ENCODE measurements at places on chromosomes 7 and 10. TPM values are rescaled to one million over a fixed set of nuclear protein-coding genes. Genes with fewer than 3 reads are reported as not detected.

DNA sequence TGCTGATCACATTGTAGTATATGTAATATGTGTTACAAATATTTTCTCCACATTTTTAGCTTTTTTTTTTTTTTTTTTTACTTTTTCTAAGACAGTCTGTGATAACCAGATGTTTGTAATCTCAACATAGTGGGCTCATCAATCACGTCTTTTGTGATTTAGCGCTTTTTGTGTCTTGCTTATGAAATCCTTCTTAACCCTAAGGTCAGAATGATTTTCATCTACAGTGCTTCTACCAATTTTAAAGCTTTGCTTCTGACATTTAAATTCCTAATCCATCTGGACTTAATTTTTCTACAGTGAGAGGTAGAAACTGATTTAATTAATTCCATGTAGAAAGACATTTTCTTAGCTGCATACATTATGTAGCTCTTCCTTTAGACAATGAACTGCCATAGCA, 626.4 kb downstream of the TNS3 start:
- no peak for DNase-seq
- no peak overlapping the region for H3K27ac ChIP-seq
- H3K27me3 ChIP-seq: no peaks in the 10 kb centered on the region
- H3K36me3 ChIP-seq: no peaks in the 10 kb centered on the region

GRCh38 chr10:110494532-110494931, 3.2 kb upstream of the DUSP5 start:
- no peak for DNase-seq
- no peaks in the 10 kb centered on the region for H3K27me3 ChIP-seq
- peaks cover 29% of the 10 kb centered on the region for H3K4me1 ChIP-seq
- no peak overlapping the region for H3K4me3 ChIP-seq
- H3K36me3 ChIP-seq: peaks cover 23% of the 10 kb centered on the region
- no peak overlapping the region for H3K27ac ChIP-seq

The CCM2 gene
- 113 TPM for total RNA-seq

DNA sequence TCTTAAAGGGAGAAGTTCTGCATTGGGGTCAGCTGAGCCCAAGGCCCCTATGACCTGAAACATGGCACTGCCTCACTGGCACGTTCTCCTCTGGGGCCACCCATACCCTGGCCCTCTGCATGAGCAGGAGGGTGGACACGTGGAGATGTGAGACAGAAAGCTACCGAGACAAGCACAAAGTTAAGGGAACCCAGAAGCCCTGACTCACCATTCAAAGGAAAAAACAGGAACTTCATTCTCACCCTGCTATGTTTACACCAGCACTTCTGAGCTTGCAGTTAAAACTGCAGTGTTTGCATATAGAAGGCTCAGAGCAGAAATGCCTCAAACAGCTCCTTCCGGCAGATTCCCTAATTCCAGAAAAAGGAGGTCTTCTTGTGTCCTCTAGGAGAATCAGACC, 41.7 kb downstream of the DENND11 start:
- peak overlapping the region; percentile 38 for H3K27ac ChIP-seq
- no peaks in the 10 kb centered on the region for H3K27me3 ChIP-seq
- peaks cover 28% of the 10 kb centered on the region for H3K4me1 ChIP-seq
- no peak overlapping the region for H3K4me3 ChIP-seq
- peaks cover 13% of the 10 kb centered on the region for H3K36me3 ChIP-seq

DNA sequence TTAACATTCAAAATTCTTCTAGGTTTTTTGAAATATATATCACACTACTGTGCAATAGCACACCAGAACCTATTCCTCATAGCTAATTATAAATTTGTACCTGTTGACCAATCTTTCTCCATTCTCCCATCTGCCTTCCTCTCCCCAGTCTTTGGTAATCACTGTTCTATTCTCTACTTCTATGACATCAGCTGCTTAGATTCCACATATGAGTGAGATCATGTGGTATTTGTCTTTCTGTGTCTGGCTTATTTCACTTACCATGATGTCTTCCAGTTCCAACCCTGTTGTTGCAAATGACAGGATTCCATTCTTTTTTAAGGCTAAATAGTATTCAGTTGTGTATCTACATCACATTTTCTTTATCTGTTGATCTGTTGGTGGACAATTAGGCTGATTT, 54.4 kb upstream of the CCDC6 start:
- DNase-seq: no peak
- no peak overlapping the region for H3K4me3 ChIP-seq
- H3K36me3 ChIP-seq: no peaks in the 10 kb centered on the region
- no peak overlapping the region for H3K27ac ChIP-seq

The ANKRD2 gene
- 0.67 TPM for total RNA-seq

The GSDME gene
- 0.96 TPM for total RNA-seq

DNA sequence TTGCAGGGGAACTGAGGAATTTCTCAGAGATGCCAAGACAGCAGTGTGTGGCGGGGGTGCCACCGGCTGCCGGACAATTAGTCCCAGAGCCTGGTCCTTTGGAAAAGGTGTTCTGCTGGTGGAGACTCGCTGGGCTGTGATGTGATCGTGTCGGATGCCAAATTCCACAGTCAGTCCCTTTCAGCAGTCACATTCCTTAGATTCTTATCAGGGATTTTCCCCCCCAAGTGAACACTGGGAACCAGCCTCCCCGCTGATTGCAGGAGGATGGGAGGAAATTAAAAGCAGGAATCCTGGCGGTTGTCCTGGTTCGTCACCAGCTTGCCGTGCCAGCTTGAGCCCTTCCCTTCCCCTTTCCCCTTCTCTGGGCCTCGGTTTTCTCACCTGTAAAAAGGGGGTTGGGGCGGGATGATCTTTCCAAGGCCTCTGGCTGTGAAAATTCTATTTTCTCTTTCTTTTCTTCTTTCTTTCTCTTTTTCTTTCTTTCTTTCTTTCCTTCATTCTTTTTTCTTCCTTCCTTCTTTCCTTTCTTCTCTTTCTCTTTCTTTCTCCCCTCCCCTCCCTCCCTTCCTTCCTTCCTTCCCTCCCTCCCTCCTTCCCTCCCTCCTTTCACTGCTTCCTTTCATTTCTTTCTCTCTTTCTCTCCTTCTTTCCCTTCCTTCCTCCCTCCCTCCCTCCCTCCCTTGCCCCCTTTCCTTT, 39.6 kb downstream of the COL26A1 start:
- H3K27ac ChIP-seq: no peak overlapping the region
- H3K27me3 ChIP-seq: peaks cover 17% of the 10 kb centered on the region
- DNase-seq: no peak
- no peak overlapping the region for H3K4me3 ChIP-seq

DNA sequence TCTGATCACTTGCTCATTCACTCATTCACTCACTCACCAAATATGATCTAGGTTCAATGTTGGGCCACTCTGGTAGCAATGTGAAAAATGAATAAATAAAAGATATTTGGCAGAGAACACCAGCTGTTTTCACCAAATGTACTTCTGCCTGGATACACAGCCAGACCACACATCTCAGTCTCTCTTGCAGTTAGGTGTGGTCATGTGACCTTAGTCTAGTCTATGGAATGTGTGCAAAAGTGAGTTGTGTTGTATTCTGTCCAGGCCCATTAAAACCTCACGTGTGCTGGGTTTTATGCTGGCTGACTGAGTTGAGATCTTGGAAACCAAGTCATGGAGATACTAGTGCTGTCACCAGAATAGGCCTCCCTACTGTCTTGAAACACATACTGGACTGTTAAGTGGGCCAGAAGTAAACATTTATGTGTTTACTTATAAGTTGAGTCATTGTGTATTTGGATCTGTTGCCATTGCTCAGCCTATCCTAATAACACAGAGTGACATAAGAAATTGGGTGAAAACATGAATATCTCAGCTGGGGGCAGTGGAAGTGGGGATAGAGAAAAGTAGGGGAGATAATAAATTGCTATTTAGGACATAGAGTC, 145.5 kb downstream of the PTEN start:
- no peaks in the 10 kb centered on the region for H3K36me3 ChIP-seq
- no peaks in the 10 kb centered on the region for H3K4me1 ChIP-seq
- no peak overlapping the region for H3K27ac ChIP-seq
- DNase-seq: no peak

DNA sequence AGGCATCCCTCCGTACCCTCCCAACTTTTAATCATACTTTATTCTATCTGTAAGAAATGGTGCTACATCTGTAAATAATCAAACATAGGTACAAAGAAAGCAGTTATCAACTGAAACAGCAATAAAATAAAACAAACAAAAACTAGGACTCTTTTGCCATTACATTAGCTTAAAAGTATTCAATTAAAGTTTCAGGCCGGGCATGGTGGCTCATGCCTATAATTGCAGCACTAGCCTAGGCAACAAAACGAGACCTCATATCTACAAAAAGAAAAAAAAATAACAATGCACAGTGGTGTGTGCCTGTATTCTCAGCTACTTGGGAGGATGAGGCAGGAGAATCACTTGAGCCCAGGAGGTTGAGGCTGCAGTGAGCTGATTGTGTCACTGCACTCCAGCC, 161.9 kb downstream of the SGMS1 start:
- DNase-seq: no peak
- no peak overlapping the region for H3K27ac ChIP-seq
- H3K4me3 ChIP-seq: no peak overlapping the region
- H3K27me3 ChIP-seq: no peaks in the 10 kb centered on the region

DNA sequence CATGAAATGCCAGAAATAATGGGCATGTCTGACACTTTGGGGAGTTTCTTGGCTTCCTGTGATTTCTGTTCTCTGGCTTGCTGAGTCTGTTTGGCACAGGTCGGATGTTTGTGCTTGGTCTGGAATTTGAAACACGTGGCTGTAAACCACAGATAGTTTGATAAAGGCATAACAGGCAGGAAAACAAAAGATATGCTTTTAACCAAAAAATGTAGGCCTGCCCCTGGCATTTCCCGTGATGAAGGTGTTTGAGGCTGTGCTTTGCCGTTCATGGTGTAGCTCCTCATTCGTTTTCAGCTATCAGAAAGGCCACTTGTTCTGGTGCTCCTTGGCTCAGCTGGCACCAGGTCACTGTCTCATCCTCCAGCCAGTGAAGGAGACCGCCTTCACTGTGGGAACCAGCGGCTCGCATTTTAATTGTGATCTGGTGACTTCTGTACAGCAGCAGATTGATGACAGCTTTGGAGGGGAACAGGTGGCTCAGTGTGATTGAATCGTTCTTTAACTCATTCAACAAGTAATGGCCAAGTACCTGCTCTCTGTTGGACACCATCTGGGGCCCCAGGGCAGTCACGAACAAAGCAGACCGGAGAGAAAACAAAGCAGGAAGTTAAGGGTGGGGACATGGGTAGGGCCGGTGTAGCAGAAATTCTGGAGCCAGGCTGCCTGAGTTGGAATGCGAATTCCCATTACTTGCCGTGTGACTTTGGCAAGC, 111.5 kb downstream of the CCNY start:
- no peaks in the 10 kb centered on the region for H3K27me3 ChIP-seq
- H3K27ac ChIP-seq: peak overlapping the region; percentile 20
- H3K4me1 ChIP-seq: peaks cover 46% of the 10 kb centered on the region
- no peak for DNase-seq
- no peak overlapping the region for H3K4me3 ChIP-seq

DNA sequence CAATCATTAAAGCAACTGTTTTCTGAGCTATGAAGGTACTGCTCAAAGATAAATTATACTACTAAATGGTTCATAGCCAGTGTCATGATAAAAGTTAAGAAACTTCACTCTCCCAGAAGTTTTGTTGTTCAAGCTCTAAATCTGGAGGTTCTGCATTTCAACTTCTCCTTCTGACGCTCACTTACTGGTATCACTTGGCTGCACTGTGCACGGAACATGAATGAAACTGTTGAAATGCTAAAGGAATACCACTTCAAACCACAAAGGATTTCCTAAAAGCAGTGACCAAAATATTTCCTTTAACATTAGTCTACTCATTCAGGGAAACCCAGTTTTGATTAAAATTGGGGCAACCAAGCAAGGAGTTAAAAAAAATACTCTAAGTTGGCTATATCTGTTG, 93.6 kb downstream of the UBE2H start:
- no peak overlapping the region for H3K4me3 ChIP-seq
- H3K27ac ChIP-seq: no peak overlapping the region
- H3K4me1 ChIP-seq: peaks cover 28% of the 10 kb centered on the region
- H3K36me3 ChIP-seq: peaks cover 7% of the 10 kb centered on the region
- DNase-seq: no peak

The SPDYE16 gene
- total RNA-seq: 0.52 TPM

GRCh38 chr10:62885684-62886461, 69.7 kb upstream of the EGR2 start:
- H3K27ac ChIP-seq: no peak overlapping the region
- no peaks in the 10 kb centered on the region for H3K36me3 ChIP-seq
- H3K4me3 ChIP-seq: no peak overlapping the region
- peaks cover 33% of the 10 kb centered on the region for H3K27me3 ChIP-seq
- DNase-seq: no peak
- H3K4me1 ChIP-seq: no peaks in the 10 kb centered on the region

The SPDYE8 gene
- not detected for total RNA-seq
